ENCODE measurements at places on chromosomes 7 and 10. TPM values are rescaled to one million over a fixed set of nuclear protein-coding genes. Genes with fewer than 3 reads are reported as not detected.

AMZ1 gene
- 0.67 TPM for polyA plus RNA-seq

UPK3BL1 gene
- polyA plus RNA-seq, result 30.9 TPM

GRCh38 chr10:30977385-30977784, 54.3 kb downstream of the ZNF438 start:
- no peak for DNase-seq

GRCh38 chr10:35498693-35499092, 106.4 kb upstream of the GJD4 start:
- DNase-seq, result no peak

MYH16 gene
- 0.08 TPM for polyA plus RNA-seq

DNA sequence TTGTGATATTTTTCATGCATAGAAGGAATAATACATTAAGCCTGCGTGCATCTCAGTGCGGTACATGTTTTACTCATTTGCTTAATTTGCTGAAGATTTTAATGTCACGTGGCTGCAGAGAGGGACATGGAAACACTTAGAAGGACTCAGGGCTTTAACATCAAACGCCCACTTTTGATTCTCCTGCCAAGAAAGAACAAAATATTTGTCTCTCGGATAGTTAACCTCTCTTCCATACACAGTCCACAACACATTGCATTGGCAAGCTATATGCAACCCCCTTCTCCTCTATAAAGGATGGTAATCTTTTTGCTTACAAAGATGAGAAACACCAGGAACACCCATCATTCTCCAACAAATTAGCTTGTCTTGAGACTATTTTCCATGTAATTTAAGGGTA, 148.0 kb upstream of the NRP1 start:
- DNase-seq, result no peak

GRCh38 chr10:75107756-75108683, 3.4 kb upstream of the SAMD8 start:
- DNase-seq, result no peak

DNA sequence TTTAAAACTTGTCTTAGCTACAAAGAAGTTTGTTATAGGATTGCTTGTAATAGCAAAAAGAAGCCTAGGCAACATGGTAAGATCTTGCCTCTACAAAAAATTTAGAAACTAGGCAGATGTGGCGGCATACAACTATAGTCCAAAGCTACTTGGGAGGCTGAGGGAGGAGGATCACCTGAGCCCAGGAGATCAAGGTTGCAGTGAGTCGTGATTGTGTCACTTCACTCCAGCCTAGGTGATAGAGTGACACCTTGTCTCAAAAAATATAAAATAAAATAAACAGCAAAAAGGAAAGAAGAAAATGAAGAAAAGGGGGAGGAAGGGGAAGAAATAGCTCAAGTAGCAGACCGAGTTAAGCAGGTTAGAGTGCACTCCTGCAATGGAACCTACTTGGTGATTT, 47.0 kb upstream of the MPP7 start:
- DNase-seq, result no peak

Data from hindlimb muscle (tissue), 1 donor.